Omental fat pad (tissue), 4 donors: ENCODE measurements at places on chromosomes 6 and 20. TPM values are rescaled to one million over a fixed set of nuclear protein-coding genes. Genes with fewer than 3 reads are reported as not detected.

DNA sequence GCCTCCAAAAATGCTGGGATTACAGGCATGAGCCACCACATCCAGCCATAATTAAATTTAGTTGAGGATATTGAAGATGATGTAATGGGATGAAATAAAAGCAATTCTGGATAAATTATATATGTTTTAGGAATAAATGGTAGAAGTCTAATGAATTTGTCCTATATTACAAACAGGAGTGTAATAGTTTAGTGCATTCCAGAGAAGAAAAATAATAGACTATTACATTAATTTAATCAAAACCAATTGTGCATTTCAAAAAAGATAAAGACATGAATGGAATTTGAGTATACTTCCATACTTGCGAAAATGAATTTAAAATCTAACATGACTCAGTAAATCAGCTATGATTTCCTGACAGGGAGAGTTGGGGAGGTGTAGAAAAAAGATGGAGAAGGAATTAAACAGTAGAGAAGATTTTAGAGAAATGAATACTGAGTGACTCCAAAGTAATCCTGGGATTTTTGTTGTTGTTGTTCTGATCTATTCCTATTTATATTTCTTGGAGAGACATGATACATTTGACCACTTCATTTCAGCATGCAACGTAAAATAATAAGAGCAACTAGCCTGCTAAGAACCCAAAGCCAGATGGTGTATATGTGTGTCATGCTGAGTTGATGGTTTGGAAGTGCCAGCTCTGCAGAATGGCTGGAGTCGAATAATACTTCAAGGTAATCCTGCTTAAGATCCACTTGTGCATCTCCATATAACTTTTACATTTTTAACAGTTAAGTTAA is 67.4 kb downstream of the AIG1 start:
- DNase-seq: no peak

DNA sequence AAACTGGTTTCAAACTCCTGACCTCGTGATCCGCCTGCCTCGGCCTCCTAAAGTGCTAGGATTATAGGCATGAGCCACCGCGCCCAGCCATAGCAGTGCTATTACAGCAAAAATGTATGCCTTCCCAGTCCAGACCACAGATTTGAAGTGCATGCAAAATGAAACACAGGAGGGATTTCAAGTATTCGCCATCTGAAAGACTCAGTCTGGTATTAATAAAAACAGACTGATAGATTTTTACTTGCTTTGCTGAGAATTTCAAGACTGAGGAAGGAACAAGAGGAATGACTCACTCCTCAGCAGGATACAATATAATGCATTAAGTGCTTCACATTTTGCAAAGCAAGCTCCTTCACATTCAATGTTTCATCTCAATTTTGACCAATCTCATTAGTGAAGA is 134.9 kb downstream of the TMEM200A start:
- DNase-seq: no peak

- DNase-seq: no peak
Observed at GRCh38 chr6:44110005-44110676, 17.1 kb downstream of the MRPL14 start.

- no peak for DNase-seq
Observed at GRCh38 chr20:20214757-20215275, 153.1 kb upstream of the INSM1 start.

GRCh38 chr20:24837781-24838450 is 111.2 kb upstream of the CST7 start:
- DNase-seq: no peak

DNA sequence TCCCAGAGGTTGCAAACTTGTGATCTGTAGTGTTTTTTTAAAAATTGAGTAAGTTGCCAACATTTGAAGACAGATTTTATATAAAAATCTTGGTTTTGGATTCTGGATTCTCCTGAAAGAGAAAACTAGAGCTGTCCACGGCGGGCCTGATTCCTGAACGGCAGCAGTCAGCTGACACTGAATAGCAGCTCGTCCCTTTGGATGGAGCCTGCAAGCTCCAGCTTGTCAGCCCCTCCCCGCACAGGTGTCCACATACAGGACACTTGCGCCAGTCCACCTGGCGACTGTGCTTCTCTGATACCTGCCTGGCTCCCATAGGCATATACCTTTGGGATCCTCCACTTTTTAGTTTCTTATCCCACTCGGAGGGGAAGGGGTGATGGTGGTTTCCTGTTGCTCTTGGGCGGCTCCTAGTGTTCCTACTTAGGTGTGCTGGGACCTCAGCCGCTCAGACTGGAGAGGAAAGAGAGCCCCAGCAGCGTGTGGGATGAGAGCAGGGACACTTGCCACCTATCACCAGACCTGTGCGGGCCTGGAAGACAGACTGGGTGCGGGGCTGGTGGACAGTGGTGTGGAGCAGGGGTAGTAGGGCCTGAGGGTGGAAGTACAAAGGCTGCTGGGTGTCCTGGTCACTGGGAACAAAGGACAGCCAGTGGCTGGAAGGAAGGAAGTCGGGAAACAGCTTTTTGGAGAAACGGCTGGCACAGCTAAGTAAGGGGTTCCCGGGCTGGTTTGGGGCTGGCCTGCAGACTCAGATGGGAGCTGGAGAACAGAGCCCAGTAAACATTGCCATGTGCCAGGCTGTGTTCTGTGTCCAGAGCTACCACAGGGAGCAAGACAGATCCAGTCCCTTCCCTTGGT is 18.3 kb downstream of the GHRH start:
- no peak for DNase-seq

DNA sequence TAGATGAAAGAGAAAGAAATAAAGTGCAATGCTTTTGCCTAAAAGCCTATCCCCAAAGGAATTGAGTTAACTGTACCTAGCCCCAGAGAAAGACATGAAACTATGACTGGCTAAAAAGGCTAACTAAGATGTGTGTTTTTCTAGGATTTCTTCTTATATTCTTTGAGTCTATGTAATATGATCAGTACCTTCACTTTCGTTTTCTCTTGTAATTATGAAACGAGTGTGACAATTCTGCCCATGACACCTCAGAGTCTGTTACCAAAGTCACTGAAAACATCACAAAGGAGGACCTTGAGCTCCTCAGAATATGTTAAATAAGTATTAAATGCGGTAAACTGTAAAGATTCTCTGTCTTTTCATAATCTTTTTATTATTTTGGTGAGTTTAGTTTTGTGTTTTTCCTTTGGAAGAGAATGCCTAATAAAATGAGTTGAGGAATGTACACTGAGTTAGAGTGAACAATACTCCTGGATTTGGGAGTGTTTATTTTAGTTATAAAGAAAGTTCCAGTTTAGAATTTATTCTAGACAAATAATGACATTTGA is 141.3 kb downstream of the FUT9 start:
- no peak for DNase-seq

DNA sequence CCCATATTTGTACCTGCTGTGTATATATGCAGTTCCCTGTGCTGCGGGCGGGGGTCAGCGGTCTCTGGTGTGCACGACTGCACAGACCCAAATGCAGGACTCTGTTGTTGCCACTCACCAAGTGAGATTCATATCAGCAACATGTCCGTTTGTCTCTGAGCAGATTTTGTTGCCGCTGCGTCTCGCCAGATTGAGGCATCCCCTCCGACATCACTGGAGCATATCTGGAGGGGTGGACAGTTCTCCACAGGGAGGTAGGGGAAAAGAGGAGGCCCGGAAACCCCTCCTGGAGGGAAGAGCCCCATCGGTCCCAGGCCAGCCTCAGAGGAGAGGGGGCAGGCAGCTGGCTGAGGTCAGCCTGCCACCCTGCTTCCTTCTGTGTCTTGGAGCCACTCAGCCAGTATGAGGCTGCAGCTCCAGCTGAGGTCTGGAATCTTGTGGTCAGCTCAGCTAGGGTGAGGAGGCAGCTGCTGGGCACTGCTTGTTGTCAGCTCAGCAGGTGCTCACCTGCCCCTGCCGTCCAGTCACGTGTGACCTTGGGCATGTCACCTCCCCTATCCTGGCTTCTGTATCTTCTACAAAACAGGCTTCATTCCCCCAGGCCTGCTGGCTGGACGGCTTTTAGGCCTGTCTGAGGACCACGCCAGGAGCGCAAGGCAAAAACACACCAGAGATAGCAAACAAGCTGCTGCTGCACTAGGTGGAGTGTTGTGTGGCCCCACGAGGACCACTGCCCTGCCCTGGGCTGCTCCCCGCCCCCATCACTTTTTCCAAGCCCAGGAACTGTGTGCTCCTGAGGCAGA is 47.1 kb downstream of the HNF4A start:
- DNase-seq: no peak

- DNase-seq: no peak
Observed at GRCh38 chr6:17225767-17226630, 55.2 kb upstream of the RBM24 start.

DNA sequence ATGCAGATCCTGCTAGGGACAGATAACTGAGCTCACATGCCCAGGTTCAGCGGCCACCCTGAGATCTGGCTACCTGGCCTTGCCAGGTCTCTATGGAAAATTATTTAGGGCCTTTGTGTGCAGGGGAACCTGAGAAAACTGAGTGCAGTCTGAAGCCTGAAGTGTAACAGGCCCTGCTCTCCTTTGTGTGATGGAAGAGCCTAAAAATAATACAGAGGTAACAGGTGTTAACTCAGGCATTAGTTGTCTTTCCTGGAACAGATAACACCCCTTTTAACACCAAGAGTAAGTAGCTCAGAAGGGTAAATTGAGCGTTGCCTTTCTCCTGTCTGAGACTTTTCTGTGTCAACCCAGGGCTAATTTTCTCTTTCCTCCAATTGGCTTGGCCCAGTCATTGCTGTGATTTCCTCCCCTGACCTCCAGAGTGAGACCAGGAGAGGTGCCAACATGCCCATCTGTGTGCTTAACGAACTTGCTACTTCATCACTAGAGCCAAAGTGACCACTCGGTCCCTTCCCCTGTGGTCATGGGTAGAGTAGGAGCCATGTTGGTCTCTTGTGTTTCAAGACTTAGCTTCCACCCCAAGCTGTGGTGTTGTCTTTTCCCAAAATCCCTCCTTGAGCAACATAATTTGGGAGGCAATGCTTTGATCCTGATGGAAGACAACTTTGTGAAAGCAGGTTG is 304.4 kb upstream of the JAG1 start:
- no peak for DNase-seq

GRCh38 chr20:51532577-51533191 is 9.8 kb downstream of the NFATC2 start:
- DNase-seq: no peak

- DNase-seq: no peak
Observed at GRCh38 chr6:39561536-39562266, 163.5 kb downstream of the KIF6 start.

DNA sequence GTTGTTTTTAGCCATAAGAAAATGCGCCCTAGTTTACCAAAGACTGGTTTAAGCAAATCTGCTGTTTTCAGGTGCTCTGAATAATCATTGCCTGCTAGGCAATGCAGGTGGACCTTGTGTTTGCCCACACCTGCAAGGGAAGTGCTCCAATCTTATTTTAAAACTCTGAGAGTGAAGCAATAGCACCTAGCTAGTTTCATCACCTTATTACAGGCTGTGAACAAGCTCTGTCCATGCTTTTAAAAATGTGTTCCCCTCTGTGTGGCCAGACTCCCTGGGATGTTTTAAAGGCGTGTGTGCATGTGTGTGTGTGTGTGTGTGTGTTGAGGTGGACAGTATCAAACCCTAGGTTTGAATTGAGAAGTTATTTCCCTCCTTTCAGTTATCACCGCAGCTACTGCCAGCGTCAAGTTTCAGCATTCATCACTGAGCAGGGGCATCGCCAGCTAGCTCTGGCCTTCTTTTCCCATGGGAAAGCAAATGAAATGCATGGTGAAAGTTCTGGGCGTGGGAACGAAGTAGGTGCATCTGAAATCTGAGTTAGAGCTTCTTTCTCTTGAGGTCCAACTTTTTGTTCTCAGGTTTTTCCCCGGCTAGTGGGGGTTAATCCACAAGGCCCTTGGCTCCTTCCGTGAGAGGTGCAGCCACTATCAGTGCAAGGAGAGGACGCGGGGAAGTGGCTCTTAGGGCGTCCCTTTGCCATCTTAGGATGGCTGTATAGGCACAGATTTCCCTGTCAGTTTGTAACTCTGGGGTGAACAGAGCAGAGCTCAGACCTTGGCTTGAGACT is 30.8 kb downstream of the DUSP22 start:
- DNase-seq: no peak

- DNase-seq: no peak
Observed at GRCh38 chr6:53461041-53461656, 83.8 kb downstream of the GCLC start.

GRCh38 chr20:8530022-8530421 is 398.0 kb downstream of the PLCB1 start:
- DNase-seq: no peak

DNA sequence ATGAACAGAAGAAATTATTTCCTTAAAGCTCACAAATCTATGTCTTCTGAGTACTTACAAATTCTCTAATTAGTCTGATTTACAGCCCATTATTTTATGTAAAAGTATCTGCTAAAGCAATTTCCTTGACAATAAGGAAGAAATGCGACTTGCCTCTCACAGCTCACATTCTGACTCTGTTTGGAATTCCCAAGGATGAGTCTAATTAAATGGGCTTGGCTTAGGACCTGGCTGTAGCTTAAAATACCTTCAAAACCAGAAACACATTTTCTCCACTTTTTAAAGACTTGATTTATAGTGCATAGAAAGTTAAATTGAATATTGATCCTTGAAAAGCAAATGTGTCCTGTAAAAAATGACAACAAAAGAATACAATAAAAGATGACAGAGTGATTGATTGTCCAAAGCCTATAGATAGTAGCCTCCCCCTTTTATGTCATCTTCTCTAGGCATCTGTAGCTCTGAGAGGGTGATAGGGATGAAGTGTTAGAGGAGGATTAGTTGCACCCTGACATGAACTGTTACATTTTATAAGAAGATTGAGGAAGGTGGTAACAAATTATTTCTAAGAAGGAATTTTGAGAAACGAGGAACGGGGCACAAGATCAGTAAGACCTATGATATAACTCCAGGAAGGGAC is 118.9 kb downstream of the MACROD2 start:
- DNase-seq: no peak

DNA sequence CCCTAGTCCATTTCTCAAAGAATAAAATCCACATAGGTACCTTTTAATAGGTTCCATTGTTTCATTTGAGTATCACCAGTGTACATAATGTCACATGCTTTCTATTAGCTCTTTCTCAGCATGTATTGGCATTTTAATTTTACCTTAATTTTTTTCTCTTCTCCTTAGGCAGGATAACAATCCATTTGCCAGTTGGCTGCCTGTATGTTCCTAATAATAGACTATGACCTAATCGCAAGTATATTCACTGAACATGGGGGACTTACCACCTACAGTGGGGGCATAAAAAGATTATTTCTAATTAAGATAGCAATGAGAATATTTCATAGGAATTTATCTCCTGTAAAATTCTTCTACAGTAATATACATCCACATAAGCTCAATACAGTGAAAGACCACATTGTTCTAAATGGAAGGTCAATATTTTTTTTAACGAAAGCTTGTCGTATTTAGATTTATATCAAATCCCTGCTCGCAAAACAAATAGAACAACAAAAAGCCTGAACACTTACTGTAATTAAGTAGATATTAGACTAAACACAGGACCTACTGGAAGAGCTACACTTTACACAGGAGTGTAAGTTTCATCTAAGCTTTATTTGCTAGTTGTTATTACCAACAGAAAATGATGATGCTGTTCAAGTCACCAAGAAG is 76.4 kb downstream of the OGFRL1 start:
- DNase-seq: no peak

- no peak for DNase-seq
Observed at GRCh38 chr6:55985309-55985708, 109.9 kb upstream of the BMP5 start.

Gene PNPLA1
- not detected for total RNA-seq

Gene DPPA5
- total RNA-seq: not detected

Gene ACTL10
- 2.4 TPM for total RNA-seq

Gene ADIG
- total RNA-seq: not detected

Gene VSTM2L
- 0.37 TPM for total RNA-seq

Gene IRAK1BP1
- total RNA-seq: 4.1 TPM

Gene VWA7
- 1.6 TPM for total RNA-seq

Gene LHFPL5
- not detected for total RNA-seq
